ENCODE measurements at places on chromosomes 11 and 22.

GRCh38 chr11:132008872-132009271 lies 638.5 kb downstream of the NTM start:
- no peaks in the 10 kb centered on the region for H3K4me1 ChIP-seq
- H3K4me3 ChIP-seq: no peak overlapping the region
- H3K27ac ChIP-seq: no peak overlapping the region
- H3K36me3 ChIP-seq: no peaks in the 10 kb centered on the region
- no peaks in the 10 kb centered on the region for H3K27me3 ChIP-seq

GRCh38 chr11:124150684-124151083 lies 32.5 kb upstream of the OR10D3 start:
- no peak for DNase-seq
- H3K27me3 ChIP-seq: no peaks in the 10 kb centered on the region
- H3K4me1 ChIP-seq: no peaks in the 10 kb centered on the region
- H3K27ac ChIP-seq: no peak overlapping the region

GRCh38 chr22:39893526-39893925 lies at the start of gene ENTHD1:
Gene ENTHD1 (minus strand): TSS chr22:39893760. CDS start chr22:39887748, 6,012 bp downstream.
- H3K4me3 ChIP-seq: no peak within 1 kb of the TSS
- no peak for DNase-seq
- no peaks in the 10 kb centered on the region for H3K36me3 ChIP-seq
- H3K4me1 ChIP-seq: peaks cover 11% of the 10 kb centered on the region
- H3K27ac ChIP-seq: no peak within 1 kb of the TSS

- H3K4me1 ChIP-seq: no peaks in the 10 kb centered on the region
- no peaks in the 10 kb centered on the region for H3K27me3 ChIP-seq
- H3K4me3 ChIP-seq: no peak overlapping the region
- no peak overlapping the region for H3K27ac ChIP-seq
- no peaks in the 10 kb centered on the region for H3K36me3 ChIP-seq
These were observed 59.2 kb upstream of the PRODH start for GRCh38 chr22:18995327-18995711.

GRCh38 chr11:106156290-106156937 lies 79.0 kb downstream of the AASDHPPT start:
- no peaks in the 10 kb centered on the region for H3K4me1 ChIP-seq
- H3K4me3 ChIP-seq: no peak overlapping the region
- peaks cover 3% of the 10 kb centered on the region for H3K27me3 ChIP-seq
- no peak overlapping the region for H3K27ac ChIP-seq
- no peak for DNase-seq
- H3K36me3 ChIP-seq: no peaks in the 10 kb centered on the region

GRCh38 chr11:76579752-76580151 lies 90.8 kb downstream of the LRRC32 start:
- DNase-seq: no peak
- H3K36me3 ChIP-seq: no peaks in the 10 kb centered on the region
- H3K4me1 ChIP-seq: no peaks in the 10 kb centered on the region
- H3K27ac ChIP-seq: no peak overlapping the region
- H3K27me3 ChIP-seq: no peaks in the 10 kb centered on the region

- H3K27ac ChIP-seq: no peak overlapping the region
- no peaks in the 10 kb centered on the region for H3K27me3 ChIP-seq
- no peaks in the 10 kb centered on the region for H3K4me1 ChIP-seq
These were observed 14.8 kb downstream of the GAB2 start for GRCh38 chr11:78402847-78403246.

Measured in naive thymus-derived CD4-positive, alpha-beta T cell (primary cell).